HFFc6 (cell line): ENCODE measurements at places on chromosomes 7 and 10. TPM values are rescaled to one million over a fixed set of nuclear protein-coding genes. Genes with fewer than 3 reads are reported as not detected.

DNA sequence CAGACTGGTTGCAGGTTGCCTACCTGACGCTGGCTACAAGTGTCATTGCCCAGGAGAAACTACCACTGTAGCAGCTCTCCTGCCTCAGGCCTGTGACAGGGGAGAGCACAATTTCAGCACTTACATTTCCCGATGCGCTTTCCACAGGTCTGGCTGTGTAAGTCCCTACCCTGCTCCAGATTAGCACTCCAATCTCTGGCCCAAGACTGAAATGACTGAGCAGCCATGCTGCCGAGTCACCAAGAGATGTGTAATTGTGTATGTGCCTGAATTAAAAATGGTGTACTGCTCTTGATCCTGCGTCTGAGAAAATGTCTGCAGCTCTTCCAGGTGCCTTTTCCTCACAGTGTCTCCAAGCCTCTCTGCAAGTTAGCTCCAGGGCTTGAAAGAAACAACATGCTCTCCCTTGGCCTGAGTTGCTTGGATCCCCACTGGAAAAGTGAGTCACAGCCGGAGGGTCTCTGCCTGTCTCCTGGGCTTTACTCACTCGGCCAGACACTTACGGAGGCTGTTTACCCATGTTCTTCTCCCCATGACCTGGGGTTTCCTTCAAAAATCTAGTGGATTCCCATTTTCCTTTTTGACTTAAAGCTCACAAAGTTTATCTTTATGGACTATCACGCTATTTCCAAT, 1001.7 kb upstream of the KCND2 start:
- DNase-seq: no peak

DNA sequence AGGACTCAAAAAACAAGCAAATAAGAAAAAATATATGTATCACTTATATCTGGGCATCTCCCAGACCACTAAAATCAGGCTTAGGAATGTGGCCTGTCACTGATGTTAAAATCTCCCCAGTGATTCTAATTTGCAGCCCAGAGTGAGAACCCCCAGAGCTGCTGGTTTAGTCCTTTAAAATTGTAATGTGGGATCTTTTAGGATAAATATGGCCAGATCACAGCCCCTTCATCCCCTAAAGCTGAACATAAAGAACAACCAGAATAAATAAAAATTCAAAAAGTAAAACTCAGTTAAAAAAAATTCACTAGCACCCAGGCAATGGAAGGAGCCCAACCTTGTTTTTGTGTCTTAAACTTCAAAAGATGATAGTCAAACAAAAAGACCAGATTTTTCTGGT, 46.4 kb upstream of the MTURN start:
- no peak for DNase-seq

DNA sequence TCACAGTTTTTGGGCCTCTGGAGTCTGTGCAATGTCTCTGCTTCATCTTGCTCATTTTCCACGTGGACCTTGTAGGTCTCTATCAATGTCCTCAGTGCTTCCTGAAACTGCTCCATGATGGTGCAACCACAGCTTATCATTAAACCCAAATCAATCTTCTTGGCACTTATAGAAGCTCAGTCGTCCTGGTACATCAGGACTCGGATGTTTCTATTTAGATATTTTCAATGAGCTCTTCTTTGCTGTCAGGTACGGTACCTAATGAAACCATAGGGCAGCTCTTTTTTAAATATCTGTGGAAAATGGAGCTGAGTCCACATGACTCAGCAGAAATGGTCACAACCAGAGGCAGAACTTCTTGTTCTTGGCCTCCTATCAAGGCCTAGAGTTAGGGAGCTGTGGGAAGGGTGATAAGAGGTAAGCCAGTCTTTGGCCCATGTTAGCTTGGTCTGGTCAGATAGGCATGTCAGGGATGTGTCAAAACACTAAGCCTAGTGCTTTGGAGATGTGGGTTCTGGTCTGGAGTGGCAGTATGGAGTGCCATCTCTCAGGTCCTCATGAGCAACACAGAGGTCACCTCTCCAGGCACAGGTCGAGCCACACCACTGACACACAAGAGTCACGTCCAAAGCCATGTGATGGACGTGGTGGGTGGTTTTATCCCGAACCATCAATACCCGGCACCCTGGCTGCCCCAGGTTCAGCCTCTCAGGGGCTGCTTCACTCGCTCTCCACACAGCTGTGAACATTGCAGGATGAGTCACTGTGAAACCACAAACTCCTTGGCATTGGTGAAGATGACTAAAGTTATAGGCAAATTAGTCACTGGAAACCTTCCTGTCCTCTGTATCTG, 87.0 kb downstream of the TBXAS1 start:
- DNase-seq: peak; percentile 98

DNA sequence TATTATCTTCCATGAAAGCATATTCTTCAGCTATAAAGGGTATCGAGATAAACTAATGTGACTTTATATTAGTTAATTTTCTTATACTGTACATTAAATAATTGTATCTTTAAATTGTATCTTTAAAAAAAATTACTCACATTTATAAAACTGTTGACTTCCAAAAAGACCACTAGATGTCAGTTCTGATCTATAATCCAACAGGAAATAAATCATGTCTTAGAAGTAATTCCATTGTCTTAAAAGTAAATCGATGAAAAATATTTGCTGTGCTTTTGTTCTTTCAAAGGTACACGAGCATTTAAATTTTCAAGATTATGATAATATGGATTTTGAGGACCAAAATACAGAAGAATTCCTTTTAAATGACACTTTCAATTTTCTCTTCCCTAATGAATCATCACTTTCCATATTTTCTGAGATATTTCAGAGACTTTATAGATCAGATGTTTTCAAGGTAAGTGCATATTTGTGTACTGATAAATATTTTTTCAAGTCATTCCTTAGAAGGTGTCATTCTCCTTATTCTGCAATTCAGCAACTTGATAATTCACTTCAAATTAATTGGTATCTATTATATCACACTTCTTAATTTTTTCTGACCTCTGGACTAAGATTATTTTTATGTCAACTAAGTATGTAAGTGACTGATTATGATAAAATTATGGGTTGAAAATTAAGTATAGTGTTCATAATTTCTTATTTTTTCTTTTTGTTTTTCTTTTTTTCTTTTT, 138.5 kb downstream of the CPED1 start:
- DNase-seq: no peak

DNA sequence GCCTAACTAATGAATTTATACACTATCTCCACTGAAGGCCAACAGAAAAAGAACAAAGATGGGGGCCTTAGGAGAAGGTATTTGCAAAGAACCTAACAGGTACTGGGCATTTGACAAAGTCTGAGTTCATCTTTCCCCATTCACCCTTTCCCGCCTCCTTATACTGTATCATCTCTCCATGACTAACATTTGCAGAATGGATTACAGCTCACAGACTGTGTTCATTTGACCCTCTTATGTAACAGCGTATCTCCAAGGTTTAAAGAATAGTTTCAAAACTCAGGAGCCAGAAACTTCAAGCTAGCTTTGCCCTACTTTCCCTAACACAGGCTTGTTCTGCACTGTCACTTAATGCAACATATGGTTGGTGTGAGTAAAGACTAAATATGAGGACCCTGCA, 238.7 kb upstream of the CELF2 start:
- no peak for DNase-seq

GRCh38 chr7:143372070-143372469, 9.1 kb upstream of the ZYX start:
- DNase-seq: no peak

DNA sequence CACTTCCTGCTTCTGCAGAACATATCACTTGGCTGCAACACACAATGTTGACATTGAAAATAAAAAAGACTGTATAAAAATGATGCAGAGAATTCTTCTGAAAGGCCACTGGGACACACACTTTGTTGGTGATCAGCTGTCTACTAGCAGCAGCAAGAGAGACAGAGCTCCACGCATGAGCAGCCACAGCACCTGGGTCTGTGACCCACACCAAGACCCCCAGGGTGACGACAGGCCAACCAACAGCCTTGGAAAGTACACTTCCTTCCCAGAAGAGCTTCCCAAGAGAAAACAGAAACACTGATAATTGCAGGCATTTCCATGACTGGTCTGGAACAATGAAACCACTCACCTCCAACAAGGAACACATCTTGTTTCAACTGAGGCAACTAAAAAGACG, 239.0 kb downstream of the DIP2C start:
- no peak for DNase-seq

DNA sequence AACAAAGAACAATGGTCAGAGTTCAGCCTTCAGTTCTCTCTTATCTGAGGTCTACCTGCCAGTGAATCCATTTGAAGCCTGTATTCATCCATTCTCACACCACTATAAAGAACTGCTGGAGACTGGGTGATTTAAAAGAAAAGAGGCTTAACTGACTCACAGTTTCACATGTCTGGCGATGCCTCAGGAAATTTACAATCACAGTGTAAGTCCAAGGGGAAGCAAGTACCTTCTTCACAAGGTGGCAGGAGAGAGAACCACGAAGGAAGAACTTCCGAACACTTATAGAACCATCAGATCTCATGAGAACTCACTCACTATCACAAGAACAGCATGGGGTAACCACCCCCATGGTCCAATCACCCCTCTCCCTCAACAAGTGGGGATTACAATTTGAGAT, 33.0 kb upstream of the SLC25A13 start:
- DNase-seq: no peak

DNA sequence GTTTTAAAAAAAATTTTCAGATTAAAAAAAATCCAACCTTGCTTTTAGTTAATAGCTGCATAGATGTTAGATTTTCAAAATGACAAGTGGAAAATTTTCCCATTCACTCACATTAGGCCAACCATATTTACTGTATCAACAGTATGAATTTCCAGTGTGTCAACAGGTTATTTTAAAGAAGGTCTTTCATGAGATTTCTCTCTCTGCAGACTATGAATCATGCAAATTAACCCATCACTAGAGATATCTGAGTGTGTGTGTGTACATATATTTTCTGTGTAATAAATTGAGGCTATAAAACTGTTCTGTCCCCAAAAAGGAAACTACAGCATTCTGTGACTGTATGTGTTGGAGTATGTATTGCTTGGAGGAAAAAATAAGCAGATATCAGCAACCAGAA, 305.6 kb downstream of the ARL4A start:
- DNase-seq: no peak

- no peak for DNase-seq
Observed at GRCh38 chr10:20647756-20648155, 249.4 kb downstream of the NEBL start.

- no peak for DNase-seq
Observed at GRCh38 chr7:15906436-15906835, 220.0 kb upstream of the MEOX2 start.

CDH23 gene
- 0.02 to 0.04 TPM in 2 of 3 replicates, not detected in the other for total RNA-seq

AMPH gene
- total RNA-seq: 4.4 to 6.0 TPM (median 4.8 TPM) in 3 replicates
